ENCODE measurements at places on chromosomes 16 and 17.

DNA sequence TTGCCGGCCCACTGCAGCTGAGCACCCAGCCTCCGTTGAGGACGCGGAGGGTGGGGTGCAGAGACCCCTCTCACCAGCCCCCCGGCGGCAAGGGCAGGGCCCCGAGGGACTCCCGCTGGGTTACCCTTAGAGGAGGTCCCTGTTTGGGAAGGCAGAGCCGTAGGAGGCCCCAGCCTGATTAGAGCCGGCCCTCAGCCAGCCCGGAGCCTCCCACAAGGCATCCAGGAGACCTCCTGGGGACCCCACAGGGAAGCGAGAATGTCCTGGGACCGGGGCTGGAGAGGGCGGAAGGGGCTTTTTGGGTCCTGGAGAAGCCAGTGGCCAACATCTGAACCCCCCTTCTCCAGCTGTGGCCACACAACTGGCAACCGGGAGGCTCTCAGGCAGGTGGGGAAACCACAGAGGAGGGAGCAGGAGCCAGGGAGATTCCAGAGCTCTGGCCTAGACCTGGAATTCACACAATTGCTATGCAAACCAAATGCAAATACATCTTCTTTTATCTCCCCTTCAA lies 21.7 kb upstream of the SP6 start:
- DNase-seq: no peak

GRCh38 chr17:37056622-37057021 lies 107.9 kb downstream of the AATF start:
- peak; percentile 29 for DNase-seq

- DNase-seq: peak; percentile 72
Measured at GRCh38 chr17:78573955-78574354, 3.2 kb downstream of the DNAH17 start.

- DNase-seq: no peak
Measured at GRCh38 chr16:80390871-80391489, 149.8 kb upstream of the DYNLRB2 start.

GRCh38 chr17:44782326-44782850 lies 23.6 kb downstream of the ADAM11 start:
- DNase-seq: no peak

DNA sequence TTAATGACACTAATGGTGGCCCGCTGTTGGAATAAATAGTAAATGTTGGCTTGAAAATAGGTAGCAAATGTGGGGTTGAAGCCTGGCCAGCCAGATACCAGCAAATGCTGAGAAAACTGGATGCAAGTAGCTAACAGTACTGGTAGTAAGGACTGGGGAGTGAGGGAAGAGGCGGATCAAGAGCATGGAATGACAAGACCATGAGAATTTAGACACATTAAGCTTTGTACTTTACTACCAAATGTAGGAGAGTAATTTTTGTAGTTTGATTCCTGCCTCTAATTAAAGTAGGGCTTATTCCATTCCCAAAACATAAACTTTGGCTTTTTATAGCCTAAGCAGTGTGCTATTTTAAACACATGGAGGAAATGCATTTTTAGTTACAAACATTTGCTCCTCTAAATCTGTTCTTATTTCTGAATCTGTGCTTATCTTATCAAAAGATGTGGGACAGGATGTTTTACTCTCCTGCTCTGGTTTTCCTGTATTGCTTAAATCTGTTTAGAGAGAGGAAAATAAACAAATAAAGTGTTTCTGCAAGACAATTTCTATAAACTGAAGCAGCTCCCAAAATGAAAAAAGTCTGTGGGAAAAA lies 44.1 kb downstream of the CFDP1 start:
- no peak for DNase-seq

GRCh38 chr17:2400474-2400866 lies 390 bp downstream of the MNT start:
- no peak for DNase-seq

- peak; percentile 91 for DNase-seq
Measured at GRCh38 chr17:50079334-50080095, 15.6 kb upstream of the PDK2 start.

Measured in D341Med (cell line).